ENCODE measurements at places on chromosomes 6 and 20.
A peak's percentile ranks its signal among the peaks of the same experiment; 100 is the strongest.

GRCh38 chr6:21968411-21968810 is 328.4 kb downstream of the PRL start:
- DNase-seq, result no peak

DNA sequence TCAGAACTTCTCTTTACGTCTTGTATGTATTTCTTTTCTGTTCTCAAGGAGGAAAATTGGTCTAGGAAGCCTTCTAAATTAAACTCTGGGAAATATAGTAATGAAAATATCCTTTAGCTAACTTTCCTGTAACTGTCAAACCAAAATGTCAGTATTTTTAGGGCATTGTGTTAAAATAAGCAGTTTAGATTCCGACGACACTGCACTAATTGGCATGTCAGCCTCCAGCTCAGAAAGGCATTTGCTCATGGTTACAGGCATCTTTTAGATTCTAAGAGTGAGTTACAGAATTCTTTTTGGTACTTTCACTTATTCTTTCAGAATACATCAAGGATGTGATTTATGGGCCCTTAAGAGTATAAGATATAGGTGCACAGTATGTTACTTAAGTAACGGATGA is 26.1 kb upstream of the VAPB start:
- no peak for DNase-seq

GRCh38 chr6:87791982-87792381 is 89.9 kb upstream of the AKIRIN2 start:
- no peak for DNase-seq

GRCh38 chr6:54493138-54493537 is 184.9 kb downstream of the TINAG start:
- DNase-seq, result peak; percentile 26

DNA sequence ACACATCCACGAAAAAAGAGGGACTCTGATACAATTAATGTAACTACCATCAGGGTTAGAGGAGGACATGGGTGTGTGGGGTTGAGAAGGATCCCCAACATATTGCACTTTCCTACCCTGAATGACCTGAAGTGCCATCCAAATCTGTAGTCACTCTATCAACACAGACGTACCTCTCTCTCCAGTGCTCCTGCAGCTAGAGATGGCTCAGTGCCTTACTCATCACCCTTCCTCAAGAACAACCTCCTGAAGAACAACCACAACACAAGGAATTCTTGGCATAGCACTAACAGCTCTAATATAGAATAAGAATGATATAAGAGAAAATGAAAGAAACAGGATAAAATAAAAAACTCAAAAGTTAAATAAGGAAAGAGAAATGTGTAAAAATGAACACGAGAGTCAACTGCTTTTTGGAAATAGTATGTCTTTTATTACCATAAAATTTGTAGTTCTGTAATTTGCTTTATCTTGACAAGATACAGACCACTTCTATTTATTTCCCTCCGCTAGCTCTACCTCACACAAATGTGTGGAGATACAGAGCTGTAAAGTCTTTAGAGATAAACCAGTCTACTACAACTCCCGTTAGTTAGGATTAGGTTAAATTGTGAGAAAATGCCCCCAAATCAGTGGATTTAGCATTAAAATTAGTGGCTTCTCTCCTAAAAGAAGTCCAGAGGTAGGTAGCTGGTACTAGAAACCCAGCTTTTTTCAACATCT is 63.9 kb downstream of the REV3L start:
- no peak for DNase-seq

DNA sequence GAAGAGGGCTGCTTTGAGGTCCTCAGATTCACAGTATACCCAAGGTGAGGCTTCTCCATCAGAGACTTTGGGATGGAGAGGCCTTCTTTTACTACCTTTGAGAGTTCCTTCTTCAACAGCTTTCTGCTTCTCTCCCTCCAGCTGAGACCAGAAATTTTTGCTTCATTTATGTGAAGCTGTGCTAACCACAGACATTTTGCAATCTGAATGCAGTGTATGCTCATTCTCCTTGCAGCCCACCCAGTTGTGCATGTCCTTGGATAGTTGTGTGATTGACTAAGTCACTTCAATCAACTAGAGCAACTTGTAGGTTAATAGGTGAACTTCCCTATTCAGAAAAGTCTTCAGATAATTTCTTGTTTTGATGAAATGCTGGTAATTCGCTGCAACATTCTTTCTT is 20.1 kb downstream of the DCBLD1 start:
- DNase-seq, result no peak

DNA sequence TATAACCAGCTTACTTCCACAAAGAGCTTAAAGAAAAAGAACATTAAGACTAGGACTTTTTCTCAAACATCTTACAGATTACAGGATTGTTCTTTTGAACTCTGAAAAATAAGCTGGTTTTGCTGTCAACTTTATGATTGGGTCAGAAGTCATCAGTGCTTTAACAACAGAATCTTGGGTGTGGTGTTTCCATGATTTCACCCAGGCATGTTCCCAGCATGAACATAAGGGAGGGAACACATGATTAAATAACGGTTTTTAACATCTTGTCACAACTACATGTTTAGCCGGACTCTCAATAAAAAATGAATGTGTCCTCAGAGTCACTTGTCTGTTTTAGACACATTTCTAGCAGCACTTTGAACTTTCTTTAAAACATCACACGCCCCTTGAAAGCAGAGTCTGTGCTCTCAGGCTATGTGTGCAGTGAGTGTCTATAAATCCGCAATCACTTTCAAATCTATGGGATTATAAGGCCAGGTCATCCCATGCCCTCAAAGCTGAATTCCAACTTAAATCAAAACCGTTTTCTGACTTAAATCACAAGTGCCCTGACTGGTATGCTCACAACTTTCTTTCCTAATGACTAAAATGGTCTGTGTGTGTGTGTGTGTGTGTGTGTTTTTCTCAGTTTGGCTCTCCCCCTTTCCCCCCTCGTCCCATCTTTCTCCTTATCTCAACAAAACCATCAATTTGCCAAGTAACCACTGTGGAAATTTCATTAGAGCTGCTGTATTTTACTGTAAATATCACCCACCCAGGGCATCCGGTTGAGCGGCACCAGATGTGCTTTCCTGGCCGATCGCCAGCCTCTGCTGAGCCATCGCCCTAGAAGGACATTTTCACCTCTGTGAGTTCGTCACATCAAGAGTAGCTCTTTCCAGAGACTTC is 216.8 kb upstream of the DTNBP1 start:
- DNase-seq, result peak; percentile 54

GRCh38 chr6:89412071-89413005 is at the start of gene RRAGD:
Gene RRAGD, minus strand, starts transcription at chr6:89412273. Its CDS starts 280 bp downstream, at chr6:89411993.
- peak; percentile 70 for DNase-seq

All from urothelium cell line (cell line).